ENCODE measurements at places on chromosomes 5 and 9.

DNA sequence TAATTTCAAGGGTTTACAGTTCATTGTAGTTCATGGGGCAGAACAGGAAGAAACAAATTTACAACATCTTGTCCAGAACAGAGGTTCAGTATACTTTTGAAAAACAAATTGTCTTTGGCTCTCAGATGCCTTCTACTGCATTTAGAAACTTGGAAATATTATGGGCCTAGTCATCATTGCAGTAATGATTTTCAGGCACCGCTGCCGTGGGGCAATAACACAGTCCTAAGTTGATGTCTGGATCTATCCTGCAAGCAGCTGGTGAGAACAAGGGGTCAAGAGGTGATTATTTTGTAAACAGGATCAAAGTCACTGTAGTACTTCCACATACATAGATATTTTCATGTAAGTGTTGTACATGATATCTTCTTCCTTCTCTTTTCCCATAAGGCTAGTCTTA, 82.5 kb upstream of the CAST start:
- no peak for DNase-seq

DNA sequence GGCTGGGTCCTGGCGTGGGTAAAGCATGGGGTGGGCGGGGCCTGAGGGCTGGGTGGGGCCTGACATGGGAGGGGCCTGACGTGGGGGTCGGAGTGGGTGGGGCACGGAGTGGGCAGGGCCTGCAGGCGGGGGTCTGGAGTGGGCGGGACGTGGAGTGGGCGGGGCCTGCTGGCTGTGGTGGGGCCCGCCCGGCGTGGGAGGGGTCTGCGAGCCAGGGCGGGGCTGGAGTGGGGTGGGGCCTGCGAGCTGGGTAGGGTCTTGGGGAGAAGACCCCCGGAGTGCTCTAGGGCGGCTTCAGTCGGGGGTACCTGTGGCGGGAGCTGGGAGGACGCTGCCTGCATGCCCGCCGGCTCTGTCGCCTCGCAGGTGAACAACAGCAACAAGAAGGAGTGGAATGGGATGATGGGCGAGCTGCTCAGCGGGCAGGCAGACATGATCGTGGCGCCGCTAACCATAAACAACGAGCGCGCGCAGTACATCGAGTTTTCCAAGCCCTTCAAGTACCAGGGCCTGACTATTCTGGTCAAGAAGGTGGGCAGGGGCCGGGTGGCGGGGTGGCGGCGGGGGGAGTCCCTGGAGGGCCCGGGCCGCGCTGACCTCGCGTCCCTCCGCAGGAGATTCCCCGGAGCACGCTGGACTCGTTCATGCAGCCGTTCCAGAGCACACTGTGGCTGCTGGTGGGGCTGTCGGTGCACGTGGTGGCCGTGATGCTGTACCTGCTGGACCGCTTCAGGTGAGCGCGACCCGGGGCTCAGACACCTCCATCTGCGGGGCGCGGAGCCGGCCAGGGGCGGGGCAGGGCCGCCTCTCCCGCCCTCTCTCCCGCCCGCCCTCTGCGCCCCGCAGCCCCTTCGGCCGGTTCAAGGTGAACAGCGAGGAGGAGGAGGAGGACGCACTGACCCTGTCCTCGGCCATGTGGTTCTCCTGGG, 8.0 kb downstream of the LRRC26 start:
- no peak for DNase-seq

DNA sequence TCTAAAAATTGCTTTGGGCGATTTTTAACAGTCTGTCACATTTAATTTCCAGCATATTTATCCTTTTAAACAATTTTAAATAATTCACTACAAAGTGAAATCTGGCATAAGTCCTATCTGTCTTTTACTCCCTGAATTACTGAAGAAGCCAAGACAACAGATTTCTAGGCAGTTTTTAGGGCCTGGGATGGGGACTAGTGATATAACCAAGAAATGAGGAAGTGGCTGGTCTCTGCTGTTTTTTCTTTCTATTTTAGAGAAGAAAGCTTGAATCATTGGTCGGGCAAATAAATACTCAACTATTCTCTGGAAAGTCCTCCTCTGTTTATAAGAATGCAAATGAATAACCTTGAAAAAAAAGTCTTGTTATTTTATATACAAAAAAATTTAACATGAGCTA, 79.7 kb upstream of the SSBP2 start:
- no peak for DNase-seq

- no peak for DNase-seq
Measured at GRCh38 chr9:81052846-81053245, 636.5 kb downstream of the TLE1 start.

DNA sequence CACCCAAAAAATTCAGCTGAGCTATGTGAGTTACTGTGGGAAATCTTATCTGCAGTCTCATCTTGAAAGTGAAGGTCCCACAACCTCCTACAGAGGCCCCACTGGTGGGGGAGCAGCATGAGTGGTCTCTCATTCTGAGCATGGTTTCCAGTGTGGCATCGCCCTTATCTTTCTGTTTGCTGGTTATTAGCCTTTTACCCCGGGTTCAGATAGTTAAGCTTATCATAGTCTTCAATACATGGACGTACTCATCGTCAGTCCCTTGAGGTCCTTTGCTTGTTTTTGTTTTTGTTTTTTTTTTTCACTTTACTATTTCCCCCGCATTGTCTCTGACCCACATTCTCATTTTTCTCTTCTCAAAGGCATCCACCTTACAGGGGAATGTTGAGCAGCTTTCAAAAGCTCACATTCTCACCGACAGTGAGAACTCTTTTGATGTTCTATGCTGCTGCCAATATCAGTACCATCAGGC, 7.7 kb upstream of the HAVCR2 start:
- no peak for DNase-seq

GRCh38 chr9:81782313-81782995, 93.1 kb upstream of the TLE1 start:
- DNase-seq = no peak

DNA sequence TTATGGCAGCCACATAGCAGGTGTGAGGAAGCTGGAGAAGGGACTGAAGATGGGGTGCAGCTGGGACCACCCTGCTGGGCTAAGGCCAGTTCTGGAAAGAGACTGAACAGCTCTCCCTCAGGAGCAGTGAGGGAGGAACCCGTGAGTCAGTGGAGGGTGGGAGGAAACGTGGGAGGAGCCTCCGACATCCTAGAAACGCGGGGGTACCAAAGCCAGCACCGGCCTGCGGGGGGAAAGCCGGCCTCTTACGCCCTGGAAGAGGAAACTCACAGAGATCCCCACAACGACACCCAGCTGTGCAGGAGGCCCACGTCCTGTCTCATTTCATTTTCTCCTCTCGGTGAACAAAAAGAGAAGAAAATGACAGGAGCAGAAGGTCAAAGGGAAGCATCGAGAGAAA, 185.8 kb upstream of the IRX4 start:
- DNase-seq = no peak

GRCh38 chr5:18999478-18999877, 988.5 kb downstream of the CDH18 start:
- DNase-seq = no peak

- no peak for DNase-seq
Measured at GRCh38 chr5:96133341-96134079, 171.9 kb upstream of the ELL2 start.

DNA sequence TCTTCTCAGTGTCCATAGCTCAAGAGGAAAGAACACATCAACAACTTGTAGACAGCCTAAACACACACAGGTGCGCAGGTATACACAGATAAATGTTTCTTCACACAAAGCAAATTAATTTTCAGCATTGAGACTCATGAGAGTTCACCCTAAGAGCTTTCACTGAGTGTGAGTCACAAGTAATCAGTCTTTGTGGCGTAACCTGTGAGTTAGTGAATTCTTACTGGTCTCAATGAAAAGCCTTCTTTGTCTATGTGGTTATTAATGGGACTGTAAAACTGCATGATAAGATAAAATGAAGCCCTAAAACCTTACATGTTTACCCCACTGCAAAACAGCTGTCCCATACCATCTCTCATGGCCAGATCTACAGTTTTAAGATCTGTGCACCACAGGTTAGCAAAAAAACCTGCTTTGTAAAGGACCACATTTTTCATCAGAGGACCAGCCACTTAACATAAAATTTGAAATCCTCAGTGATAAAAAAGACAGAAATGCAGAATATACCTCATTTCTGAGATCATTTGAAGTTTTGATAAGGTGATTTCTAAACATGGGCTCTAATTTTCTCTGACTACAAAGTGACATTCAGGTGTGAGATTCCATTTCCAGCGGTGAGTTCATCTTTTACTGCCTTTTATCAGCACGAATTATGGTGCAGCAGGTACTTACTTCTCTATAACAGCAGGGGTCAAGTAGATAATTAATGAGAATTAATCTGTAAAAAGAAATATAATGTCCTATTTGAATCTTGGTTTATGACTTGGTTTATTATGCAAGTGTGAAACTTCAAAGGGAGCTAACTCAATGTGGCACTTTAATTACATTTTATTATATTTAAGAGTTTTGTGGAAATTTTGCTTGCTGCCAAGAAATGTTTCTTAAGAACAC, 335.7 kb upstream of the PIK3R1 start:
- DNase-seq = no peak

GRCh38 chr5:77449277-77449676, 42.8 kb downstream of the WDR41 start:
- DNase-seq = peak; percentile 9

GRCh38 chr5:148626986-148627385, 27.3 kb downstream of the HTR4 start:
- no peak for DNase-seq

DNA sequence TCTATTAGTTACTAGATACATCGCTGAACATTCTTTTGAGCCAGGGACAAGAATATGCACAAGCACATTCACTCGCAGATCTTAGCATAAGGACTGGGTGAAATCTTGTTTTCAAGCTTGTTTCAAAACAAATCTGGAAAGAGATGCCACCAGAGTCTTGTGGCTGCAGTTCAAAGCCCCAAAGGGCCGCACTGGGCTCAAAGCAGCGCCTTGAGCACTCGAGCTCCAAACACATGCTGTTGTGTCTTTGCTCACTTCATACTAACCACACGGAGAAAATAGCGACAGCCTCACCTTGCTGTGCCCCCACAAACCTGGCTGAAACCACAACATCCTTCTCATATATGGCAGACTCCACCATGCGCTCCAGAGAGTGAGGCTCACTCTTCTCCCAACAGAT, 34.2 kb upstream of the IL7R start:
- DNase-seq = no peak

- no peak for DNase-seq
Measured at GRCh38 chr5:141182248-141182647, at the start of gene PCDHB16. TSS of gene PCDHB16 (plus strand) at chr5:141182387. CDS start at chr5:141182560, 173 bp downstream.

DNA sequence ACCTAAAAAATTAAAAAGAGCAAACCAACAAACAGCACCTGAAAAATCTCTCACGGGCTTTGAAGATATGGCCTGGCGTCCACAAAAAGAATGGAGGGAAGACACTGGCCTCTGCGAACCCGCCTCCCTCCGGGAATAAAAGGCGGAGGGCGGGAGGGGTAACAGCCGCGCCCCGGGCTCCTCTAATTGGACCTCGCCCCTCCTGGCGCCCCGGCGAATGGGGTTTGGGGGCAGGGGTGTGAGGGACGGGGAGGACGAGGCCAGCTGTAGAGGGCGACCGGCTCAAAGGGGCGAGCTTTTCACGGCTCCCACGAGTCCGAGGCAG, 753 bp downstream of the FANCC start:
- DNase-seq = no peak

DNA sequence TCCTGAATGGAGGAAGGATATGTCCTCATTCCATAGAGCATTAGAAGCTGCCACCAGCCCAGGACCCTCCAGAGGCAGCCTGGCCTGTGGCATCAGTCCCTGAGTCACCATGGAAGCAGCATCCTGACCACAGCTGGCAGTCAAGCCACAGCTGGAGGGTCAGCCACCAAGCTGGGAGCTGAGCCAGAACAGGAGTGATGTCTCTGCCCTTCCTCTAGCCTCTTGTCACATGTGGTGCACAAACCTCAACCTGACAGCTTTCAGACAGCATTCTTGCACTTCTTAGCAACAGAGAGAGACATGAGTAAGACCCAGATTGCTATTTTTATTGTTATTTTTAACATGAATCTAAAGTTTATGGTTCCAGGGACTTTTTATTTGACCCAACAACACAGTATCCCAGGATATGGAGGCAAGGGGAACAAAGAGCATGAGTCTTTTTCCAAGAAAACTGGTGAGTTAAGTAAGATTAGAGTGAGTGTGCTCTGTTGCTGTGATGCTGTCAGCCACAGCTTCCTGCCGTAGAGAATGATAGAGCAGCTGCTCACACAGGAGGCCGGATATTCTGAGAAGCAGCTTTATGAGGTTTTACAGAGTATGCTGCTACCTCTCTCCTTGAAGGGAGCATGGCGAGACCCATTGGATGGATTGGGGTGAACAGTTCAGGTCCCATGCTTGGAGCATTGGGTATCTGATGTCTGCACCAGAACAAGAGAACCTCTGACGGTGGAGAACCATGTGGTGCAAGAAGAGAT, 13.0 kb upstream of the CYFIP2 start:
- DNase-seq = no peak

GRCh38 chr5:173745557-173745956, 129.1 kb upstream of the BOD1 start:
- DNase-seq = no peak

Measured in frontal cortex (tissue), 4 donors.